ENCODE measurements at places on chromosomes 7 and 10.
A peak's percentile ranks its signal among the peaks of the same experiment; 100 is the strongest.

DNA sequence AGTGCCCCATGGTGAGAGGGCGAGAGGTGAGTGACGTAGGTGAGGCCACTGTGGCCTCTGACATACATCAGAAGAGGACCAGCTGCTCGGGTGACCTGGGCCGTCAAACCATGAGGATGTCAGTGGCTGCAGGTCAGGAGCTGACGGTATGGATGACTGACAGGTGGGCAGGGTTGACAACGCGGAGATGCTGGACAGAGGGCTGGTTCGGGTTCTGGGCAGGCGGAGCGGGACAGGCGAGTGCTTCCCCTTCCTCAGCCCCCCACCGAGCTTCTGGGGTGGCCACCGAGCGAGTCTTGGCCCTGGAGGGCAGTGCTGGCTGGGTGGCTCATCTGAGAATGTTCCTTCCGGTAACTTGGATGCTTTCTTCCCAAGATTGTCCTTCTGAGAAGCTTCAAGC, 91.8 kb downstream of the ACTR3B start:
- DNase-seq: no peak
- no peaks in the 10 kb centered on the region for H3K4me1 ChIP-seq
- no peaks in the 10 kb centered on the region for H3K36me3 ChIP-seq
- no peak overlapping the region for H3K27ac ChIP-seq
- no peaks in the 10 kb centered on the region for H3K27me3 ChIP-seq

GRCh38 chr7:71286336-71286735, 154.4 kb downstream of the GALNT17 start:
- no peak overlapping the region for H3K4me3 ChIP-seq
- DNase-seq: no peak
- H3K27me3 ChIP-seq: no peaks in the 10 kb centered on the region

GRCh38 chr7:142094861-142095260, 16.7 kb upstream of the MGAM2 start:
- H3K4me3 ChIP-seq: no peak overlapping the region
- no peak overlapping the region for H3K27ac ChIP-seq
- no peaks in the 10 kb centered on the region for H3K36me3 ChIP-seq
- DNase-seq: no peak
- H3K4me1 ChIP-seq: no peaks in the 10 kb centered on the region

DNA sequence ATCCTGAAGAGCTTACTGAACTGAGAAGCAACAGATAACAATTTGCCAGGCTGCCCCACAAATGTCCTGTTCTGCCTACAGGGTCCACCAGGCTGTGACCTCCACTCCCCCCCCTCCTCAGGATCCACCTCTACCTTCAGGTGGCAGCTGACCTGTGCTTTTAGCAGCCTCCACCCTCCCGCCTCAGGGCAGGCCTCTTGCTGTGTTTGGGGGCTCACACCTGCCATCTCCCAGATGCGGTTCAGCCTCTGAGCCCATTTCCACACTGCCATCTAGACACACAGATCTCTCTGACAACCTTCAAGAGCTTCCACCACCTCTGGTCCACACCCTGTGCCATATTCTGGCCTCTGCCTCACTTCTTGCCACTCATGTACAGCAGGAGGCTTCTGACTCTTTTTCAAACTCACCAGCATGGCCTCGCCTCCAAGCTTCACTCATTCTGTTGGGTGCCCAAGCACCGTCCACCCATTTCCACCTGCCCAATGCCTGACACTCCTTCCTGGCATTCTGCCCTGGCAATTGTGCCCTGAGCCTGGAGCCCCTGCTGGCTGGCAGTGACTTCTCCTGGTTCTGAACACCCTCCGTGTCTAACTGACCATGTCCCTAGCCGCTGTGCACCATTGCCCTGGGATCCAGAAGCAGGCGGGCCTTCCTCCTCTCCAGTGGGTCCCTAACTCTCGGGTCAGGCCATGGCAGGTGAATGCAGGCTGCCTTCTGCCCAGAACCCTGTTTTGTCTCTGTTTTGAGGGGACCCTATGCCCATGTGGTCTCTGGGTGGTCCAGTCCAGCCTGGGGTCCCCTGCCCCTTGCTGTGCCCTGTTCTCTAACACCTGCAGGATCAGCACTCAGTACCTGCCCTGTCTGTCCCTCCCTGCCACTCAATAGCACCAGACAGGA, 18.5 kb downstream of the TMEM72 start:
- no peak overlapping the region for H3K4me3 ChIP-seq
- H3K4me1 ChIP-seq: no peaks in the 10 kb centered on the region
- H3K36me3 ChIP-seq: no peaks in the 10 kb centered on the region
- DNase-seq: no peak
- H3K27ac ChIP-seq: no peak overlapping the region
- H3K27me3 ChIP-seq: no peaks in the 10 kb centered on the region

GRCh38 chr7:110157631-110158362, 933.1 kb upstream of the LRRN3 start:
- no peaks in the 10 kb centered on the region for H3K36me3 ChIP-seq
- no peak overlapping the region for H3K4me3 ChIP-seq
- no peaks in the 10 kb centered on the region for H3K27me3 ChIP-seq
- no peak for DNase-seq

GRCh38 chr7:151694828-151695580, 175.3 kb upstream of the RHEB start:
- DNase-seq: peak; percentile 77
- no peaks in the 10 kb centered on the region for H3K36me3 ChIP-seq
- no peaks in the 10 kb centered on the region for H3K27me3 ChIP-seq
- H3K4me3 ChIP-seq: no peak overlapping the region
- H3K4me1 ChIP-seq: peaks cover 35% of the 10 kb centered on the region

DNA sequence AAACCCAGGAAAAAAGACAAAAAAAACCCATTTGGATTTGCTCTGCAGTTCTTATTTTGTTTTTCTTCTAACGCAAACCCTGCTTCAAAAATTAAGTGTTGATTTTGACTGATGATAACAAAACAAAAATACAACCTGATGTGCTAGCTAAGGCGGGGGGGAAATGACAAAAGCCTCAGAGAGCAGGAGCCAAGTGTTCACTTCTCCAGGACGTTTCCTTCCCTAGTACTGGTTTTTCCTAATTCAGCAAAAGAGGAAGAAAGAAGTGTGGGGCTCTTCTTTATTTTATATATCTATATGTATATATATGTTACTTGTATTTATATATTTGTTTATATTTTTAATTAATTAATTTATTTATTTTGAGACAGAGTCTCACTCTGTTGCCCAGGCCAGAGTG, 28.0 kb downstream of the SNX10 start:
- H3K36me3 ChIP-seq: no peaks in the 10 kb centered on the region
- DNase-seq: no peak
- no peak overlapping the region for H3K4me3 ChIP-seq
- H3K27me3 ChIP-seq: no peaks in the 10 kb centered on the region

DNA sequence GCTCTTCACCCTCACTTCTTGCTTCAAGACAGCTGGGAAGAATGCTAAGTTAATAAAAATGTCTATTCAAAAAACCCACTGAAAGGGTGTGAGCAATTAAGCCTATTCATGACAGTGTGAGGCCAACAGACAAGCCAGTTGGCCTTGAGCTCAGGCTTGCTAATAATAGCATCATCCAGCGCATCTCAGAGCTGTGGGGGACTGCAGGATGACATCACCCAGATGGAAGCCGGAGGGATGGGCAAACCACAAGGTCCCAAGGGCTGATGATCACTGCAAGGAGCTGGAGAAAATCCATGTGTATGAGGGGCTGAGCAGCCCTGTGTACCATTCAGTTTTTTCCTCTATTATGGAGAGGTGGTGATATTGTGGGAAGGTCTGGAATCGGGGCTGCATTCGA, 770.4 kb downstream of the TNS3 start:
- no peaks in the 10 kb centered on the region for H3K36me3 ChIP-seq
- no peaks in the 10 kb centered on the region for H3K27me3 ChIP-seq
- peak overlapping the region; percentile 58 for H3K27ac ChIP-seq
- peak; percentile 60 for DNase-seq
- no peaks in the 10 kb centered on the region for H3K4me1 ChIP-seq

GRCh38 chr10:44168478-44168877, 216.4 kb downstream of the CXCL12 start:
- H3K36me3 ChIP-seq: no peaks in the 10 kb centered on the region
- no peak overlapping the region for H3K4me3 ChIP-seq
- no peak overlapping the region for H3K27ac ChIP-seq
- H3K4me1 ChIP-seq: peaks cover 13% of the 10 kb centered on the region

- no peaks in the 10 kb centered on the region for H3K4me1 ChIP-seq
- no peak overlapping the region for H3K4me3 ChIP-seq
- no peaks in the 10 kb centered on the region for H3K36me3 ChIP-seq
- no peak for DNase-seq
- H3K27me3 ChIP-seq: no peaks in the 10 kb centered on the region
- no peak overlapping the region for H3K27ac ChIP-seq
Measured at GRCh38 chr7:8115547-8116402, 146.2 kb downstream of the ICA1 start.

- DNase-seq: no peak
- H3K27me3 ChIP-seq: no peaks in the 10 kb centered on the region
- no peaks in the 10 kb centered on the region for H3K36me3 ChIP-seq
- H3K4me1 ChIP-seq: no peaks in the 10 kb centered on the region
- H3K4me3 ChIP-seq: no peak overlapping the region
- no peak overlapping the region for H3K27ac ChIP-seq
Measured at GRCh38 chr7:131047651-131048304, 279.9 kb upstream of the MKLN1 start.

GRCh38 chr10:102593074-102593803, 51.0 kb upstream of the TRIM8 start:
- no peak overlapping the region for H3K4me3 ChIP-seq
- no peak overlapping the region for H3K27ac ChIP-seq
- no peaks in the 10 kb centered on the region for H3K27me3 ChIP-seq
- no peak for DNase-seq
- no peaks in the 10 kb centered on the region for H3K36me3 ChIP-seq

DNA sequence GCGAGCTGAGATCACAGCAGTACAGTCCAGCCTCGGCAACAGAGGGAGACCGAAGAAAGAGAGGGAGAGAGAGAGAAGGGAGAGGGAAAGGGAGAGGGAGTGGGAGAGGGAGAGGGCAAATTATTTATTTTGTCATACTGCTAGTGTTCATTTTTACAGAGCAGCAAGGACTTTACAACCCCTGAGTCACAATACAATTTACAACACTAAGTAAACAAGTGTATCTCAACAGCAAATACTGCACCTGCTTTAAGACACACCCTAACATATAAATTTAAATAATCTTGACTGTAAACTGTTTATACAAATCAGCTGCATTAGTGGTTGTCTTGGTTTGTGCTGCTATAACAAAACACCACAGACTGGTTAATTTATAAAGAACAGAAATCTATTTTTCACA, 27.2 kb downstream of the HTR5A start:
- no peak for DNase-seq
- H3K36me3 ChIP-seq: no peaks in the 10 kb centered on the region
- no peak overlapping the region for H3K27ac ChIP-seq
- H3K4me1 ChIP-seq: no peaks in the 10 kb centered on the region

Measured in hepatocyte (in vitro differentiated cells).